CD4-positive, alpha-beta T cell treated with Interleukin-21 for 1 hour (primary cell): ENCODE measurements at places on chromosomes 3 and 15.

GRCh38 chr3:28104896-28105534, 136.4 kb upstream of the CMC1 start:
- no peak for DNase-seq

GRCh38 chr15:81968691-81969090, 77.1 kb downstream of the MEX3B start:
- DNase-seq, result no peak

DNA sequence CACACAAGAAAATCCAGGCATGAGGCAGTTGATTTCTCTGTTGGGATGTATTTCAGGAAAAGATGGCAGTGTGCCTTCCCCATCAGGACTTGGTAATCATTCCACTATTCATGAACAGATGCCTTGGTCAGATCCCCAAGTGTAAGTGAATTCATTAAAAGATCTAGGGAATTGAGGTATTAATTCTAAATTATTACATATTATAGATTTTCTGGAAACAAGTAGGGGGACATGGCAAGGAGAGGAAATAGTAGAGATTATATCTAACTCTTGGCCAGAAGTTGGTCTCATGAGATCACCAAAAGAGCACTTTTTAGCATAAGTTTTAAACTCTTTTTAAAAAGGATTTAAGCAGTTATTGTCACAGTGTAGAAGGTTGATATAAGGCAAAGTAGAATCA, 74.4 kb upstream of the MDFIC2 start:
- DNase-seq, result no peak

GRCh38 chr3:59133311-59133710, 83.5 kb upstream of the CFAP20DC start:
- DNase-seq, result no peak

GRCh38 chr3:3860235-3860634, 61.0 kb downstream of the LRRN1 start:
- DNase-seq, result no peak

DNA sequence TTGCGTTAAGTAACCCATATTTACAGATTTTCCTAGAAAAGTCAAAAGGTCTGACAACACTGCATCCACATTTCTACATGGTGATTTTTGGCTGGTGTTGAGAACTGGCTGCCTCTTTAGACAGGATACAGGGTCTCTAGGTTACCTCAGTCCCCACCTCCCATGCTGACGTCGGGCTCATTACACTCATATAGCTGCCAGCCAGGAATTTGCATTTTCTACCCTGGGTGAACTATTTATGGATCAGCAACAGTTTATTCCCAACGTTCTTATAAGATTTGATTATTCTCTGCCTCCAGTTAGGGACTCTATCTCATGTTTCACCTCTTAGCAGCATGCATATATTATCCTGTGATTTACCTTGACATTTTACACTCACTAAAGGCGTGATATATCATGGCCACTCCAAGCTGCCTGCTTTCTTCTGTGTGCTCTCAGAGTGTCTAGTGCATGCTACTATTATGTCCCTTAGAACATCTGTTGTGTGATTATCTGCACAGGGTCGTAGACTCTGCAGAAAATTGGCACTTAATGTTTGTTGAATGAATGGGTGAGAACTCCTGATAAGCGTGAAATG, 49.0 kb downstream of the CLDN11 start:
- DNase-seq, result no peak

GRCh38 chr3:103295974-103296570, 861.3 kb downstream of the ZPLD1 start:
- DNase-seq, result no peak

- no peak for DNase-seq
Measured at GRCh38 chr3:62582495-62583172, 209.3 kb upstream of the FEZF2 start.

DNA sequence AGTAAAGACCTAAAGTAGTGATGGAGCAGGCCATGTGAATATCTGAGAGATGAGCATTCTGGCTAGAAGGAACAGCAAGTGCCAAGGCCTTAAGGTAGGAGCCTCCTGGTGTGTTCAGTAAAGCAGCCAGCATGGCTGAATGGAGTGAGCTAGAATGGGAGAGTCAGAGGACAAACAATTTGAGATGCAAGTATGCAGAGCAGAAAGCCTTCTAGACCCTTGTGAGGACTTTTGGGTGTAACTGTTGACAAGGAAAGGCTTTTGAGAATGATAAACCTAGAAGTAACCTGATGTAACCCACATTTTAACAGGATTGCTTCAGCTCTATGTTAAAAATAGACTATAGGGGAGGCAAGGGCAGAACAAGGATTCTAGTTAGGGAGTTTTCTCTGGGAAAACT, 14.8 kb upstream of the RNF7 start:
- DNase-seq, result no peak

DNA sequence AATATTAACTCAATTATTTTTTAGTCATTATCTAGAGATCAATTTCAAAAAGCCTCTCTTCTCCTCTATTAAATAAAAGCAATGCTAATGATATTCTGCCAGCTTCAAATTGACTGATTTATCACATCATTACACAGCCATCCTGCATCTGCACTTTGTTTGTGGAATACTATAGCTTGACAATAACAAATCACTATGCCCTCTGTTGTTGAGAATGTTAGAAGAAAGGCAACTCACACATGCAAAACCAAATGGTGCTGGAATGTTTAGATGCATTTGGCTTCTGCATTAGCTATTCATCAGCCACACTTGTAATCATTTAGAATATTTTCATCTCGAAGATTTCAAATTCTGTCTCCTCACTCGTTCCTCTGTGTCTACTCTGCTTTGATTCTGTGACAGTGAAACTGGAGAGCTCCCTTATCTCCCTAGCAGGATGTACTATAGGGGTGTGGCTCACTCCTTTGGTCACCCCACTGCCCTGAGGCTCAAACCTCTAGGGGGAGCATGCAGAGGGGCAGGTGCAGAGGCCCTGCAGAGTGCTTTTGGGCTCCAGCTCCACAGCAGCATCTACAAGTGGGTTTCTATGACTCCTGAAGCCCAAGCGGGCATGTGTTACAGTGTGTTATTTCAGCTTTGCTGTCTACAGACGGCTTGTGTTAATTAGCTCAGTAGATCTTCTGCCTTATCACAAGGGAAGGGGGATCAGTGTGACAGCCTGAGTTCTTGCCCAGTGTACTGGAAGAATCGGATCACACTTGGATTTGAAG, 454.1 kb upstream of the BCHE start:
- no peak for DNase-seq

- DNase-seq, result peak; percentile 7
Measured at GRCh38 chr3:160368804-160369203, 30.2 kb downstream of the IFT80 start.

DNA sequence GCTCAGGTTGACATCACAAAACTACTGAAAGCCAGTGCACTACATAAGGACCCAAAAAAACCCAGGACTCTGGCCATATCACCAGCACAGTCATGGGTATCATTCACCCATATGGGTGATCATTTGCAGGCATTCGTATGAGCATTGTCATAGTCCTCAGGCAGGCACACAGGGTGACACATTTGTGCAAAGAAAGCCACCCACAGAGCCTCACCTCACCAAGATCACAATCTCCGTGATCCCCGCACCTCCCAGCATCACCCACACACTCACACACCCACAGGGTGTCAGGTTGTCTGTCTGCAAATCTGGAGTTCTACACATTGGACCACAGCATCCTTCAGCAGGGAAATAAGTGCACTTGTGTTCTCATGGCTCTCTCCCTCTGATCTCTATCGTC, 166.0 kb upstream of the LPP start:
- peak; percentile 62 for DNase-seq

GRCh38 chr3:124078953-124079911, 87.3 kb upstream of the ROPN1 start:
- peak; percentile 25 for DNase-seq

DNA sequence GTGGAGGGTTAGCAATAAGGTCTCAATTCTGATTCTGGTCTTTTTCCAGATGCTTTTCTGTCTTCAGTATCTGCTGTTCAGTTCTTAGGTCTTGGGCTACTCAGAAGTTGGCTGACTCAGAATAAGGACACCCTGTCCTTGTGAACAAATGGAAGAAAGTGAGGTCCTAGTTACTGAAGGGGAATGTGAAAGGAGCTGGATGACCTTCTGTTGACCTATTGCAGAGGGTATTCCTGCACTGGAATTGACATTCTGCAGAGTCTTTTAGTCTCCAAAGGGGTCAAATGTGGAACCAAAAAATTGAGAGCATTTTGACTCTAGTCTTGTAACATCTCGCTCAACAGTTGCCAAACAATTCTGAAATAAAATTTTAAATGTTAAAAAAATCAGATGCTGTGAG, 63.0 kb downstream of the CCR1 start:
- DNase-seq, result no peak

DNA sequence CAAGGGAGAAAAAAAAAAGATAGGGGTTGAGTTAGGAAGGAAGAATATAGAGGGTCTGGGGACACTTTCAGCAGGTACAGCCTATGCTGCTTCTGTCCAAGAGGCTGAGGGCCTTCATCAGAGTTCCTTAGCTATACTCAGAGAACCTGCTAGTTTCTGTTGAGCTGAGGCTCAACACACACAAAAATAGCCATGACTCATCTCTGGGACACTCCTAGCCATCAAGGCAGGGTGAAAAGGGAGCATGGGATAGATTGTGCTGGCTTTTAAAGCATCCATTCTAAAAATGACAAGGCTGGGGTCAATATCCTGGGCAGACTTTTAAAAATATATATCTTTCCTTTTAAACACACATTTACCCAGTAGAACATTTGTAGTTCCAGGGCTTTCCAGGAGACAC, 2.8 kb upstream of the RTP2 start:
- no peak for DNase-seq

DNA sequence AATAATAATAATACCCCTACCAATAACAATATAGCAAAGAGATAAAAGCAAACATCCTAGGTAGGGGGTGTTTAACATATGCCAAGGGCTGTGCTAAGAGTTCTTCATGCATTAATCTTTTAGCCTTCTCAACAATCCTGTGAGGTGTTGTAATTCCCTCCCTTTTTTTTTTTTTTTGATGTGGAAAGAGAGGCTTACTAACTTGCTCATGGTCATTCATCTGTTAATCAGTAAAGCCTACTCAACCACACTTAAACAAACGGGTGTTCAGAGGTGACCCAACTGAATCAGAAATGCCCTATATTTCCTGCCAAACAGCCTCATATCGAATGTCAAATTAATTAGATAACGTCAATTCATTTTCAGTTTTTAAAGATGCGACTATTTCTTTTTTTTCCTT, 232.1 kb downstream of the CTNNB1 start:
- DNase-seq, result no peak

GRCh38 chr3:141306922-141307321, 61.4 kb upstream of the ZBTB38 start:
- DNase-seq, result peak; percentile 72

DNA sequence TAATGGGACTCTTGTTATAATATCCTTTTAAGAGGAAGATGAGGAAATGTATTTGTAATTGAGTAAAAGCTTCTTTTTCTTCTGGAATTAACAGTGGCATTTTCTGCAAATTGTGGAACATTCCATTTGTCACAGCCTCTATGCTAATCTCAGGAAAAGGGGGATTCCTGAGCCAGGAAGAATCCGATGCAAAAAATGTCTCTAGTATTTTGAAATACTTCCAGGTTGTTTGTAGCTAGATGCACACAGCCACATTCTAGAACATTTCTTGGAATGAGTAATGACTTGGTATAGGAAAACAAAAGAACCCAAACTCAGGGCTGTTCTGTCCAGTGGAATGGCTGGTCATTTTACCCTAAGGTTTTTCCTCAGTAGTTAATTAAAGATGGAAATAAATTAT, 98.5 kb upstream of the SLC2A2 start:
- no peak for DNase-seq

DNA sequence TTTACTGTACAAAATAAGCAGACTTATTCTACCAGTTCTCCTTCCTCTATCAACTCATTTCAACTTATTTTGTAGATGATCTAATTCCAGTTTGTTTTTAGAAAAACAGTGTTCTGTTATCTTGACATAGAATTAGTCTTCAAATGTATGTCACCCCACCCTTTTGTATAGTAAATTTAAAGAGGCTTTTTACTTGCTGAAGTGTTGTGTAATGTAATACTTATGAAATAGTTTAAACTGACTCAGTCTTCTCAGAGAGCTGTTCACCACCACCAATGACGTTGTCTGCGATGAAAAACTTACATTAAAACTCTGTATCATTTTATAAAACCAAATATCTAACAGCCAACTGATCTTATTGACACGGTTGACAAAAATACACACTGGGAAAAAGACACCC, 82.9 kb downstream of the RAP2B start:
- no peak for DNase-seq

DNA sequence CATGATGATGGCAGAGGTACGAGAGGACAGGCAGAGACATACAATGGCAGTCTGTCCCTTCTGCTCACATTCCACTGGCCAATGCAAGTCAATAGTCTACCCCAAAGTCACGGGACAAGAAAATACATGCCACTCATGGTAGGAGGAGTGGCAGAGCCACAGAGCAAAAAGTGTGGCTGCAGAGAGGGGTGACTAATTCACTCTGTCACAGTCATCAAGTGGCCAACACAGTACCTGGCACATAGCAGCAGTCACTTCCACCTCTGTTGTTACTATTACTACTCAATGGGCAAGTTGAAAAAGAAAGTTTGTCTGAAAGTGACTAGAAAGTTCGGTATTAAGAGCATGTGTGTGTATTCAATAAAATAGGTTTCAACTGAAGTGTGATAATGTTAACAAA, 91.4 kb downstream of the SMAD3 start:
- DNase-seq, result no peak

- DNase-seq, result no peak
Measured at GRCh38 chr3:130925628-130926027, 31.7 kb downstream of the ATP2C1 start.

GRCh38 chr3:13878281-13879101, 1.4 kb downstream of the WNT7A start:
- no peak for DNase-seq

GRCh38 chr15:96672629-96673028, 342.1 kb downstream of the NR2F2 start:
- DNase-seq, result no peak

DNA sequence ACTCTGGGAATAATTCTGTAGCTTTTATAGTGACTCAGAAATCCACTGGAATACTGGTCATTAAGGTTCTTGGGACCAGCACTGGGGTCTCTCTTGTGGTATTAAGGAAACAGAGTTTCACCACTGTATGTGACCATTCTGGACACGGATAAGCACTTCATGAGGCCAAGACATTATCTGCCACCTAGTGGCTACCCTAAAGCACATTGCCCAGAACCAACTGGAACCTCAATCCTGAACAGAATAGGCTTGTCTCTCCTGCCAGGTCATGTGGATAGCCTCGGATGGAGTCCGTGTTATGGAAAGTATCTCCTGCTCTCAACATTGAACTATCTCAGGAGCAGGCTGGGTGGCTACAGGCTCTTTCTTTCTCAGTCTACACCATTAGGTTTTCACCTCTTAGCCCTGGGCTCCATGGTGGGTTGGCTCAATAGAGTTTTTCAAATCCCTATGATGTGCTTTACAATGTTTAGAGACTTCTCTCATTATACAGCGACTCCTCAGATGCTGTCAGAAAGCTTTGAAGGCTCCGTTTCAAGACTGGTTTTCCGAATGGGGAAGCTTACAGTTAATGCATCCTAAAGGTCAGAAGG, 167.6 kb upstream of the ST8SIA2 start:
- peak; percentile 3 for DNase-seq

DNA sequence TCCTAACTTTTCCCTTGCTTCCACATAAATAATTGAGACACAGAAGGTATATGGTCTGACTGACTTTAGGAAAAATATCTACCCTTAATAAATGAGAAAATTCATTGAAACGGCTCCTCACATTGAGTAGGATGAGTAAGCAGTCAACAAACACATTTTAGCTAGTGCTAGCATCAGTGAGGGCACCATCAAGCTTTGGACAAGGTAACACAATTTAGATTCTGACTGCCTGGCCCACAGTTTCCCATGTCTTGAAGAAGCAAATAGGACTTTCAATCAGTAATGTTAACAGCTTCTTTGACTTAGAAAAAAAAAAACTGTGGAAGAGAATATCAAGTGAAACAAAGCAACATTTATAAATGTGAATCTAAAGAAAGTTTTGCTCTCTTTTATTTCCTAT, 70.1 kb upstream of the MBNL1 start:
- DNase-seq, result no peak
